ENCODE measurements at places on chromosomes 1 and 21.

GRCh38 chr1:102851616-102852015 lies 256.7 kb downstream of the COL11A1 start:
- DNase-seq: no peak

- DNase-seq: no peak
Observed at GRCh38 chr1:65176056-65176450, 28.1 kb downstream of the AK4 start.

DNA sequence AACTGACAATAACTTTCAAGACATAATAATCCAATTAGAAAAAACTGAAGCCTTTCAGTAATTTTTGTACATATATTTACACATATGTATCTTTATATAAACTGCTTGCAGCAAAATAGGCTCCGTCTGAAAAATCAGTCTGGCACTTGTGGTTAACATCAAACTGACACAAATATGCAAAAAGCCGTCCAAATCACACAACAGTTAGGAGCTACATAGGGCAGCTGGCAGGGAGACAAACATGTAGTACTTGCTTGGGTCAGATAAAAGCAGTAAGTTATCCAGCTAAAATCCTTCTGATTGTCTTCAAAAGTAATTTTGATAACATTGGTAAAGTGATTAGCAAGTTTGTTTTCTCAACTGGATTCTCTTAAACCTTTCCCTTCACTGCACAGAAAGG lies 14.7 kb upstream of the GUCA2A start:
- no peak for DNase-seq

- DNase-seq: no peak
Observed at GRCh38 chr21:37871121-37871862, 45.0 kb downstream of the KCNJ6 start.

DNA sequence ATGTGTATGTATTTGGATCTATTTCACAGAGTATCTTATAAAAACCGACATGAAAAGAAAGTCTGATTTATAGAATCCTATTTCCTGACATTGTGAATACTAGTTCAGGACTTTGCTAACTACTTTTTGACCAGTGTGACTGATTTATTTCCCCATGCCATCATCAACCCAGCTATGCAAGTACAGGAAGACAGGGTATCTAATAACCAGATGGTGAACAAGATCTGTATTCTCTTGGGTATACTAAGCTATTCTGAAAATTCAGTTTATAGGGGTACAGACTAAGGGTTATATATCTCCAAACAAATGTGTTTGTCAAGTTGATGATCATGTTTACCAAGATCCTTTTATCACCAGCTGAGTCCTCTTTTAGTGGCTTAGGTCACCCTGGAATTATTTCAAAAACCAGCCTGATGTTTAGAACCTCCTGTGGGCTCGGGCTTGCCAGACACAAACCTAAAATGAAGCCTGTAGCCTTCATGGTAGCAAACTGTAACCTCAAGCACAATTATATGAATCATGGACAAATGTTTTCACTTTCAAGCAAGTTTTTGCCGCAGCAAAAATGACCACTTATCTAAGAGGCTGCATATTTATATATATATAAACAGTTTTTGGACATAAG lies 185.1 kb downstream of the FGGY start:
- DNase-seq: no peak

DNA sequence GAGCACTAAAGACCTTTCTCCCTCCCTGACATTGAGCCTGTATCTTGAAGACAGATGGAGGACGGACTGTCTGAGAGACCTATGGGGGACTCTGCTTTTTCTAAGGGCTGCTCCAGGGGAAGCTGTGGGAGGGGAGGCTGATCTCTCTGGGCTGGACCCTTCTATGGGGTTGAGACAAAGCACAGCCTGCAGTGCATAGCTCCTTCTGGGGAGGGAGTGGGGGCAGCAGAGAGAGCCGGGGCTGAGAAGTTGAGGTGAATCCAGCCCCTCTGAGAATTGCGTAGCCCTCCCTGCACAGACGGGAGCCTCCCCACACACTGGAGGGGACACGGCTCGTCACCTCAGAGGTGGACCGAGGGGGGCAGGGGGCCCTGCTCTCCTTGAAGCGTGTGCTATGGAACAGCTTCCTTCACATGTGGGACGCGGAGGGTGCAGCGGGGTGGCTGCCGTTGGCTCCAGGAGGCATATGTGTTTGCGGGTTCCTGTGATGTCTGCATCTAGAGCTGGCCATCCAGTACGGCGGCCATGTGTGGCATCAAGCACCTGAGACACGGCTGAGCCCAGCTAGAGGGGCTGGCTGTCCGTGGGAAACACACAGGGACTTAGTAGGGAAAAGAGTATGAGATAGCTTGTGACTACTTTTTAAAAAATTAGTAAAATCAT lies 299.1 kb downstream of the CAMTA1 start:
- no peak for DNase-seq

DNA sequence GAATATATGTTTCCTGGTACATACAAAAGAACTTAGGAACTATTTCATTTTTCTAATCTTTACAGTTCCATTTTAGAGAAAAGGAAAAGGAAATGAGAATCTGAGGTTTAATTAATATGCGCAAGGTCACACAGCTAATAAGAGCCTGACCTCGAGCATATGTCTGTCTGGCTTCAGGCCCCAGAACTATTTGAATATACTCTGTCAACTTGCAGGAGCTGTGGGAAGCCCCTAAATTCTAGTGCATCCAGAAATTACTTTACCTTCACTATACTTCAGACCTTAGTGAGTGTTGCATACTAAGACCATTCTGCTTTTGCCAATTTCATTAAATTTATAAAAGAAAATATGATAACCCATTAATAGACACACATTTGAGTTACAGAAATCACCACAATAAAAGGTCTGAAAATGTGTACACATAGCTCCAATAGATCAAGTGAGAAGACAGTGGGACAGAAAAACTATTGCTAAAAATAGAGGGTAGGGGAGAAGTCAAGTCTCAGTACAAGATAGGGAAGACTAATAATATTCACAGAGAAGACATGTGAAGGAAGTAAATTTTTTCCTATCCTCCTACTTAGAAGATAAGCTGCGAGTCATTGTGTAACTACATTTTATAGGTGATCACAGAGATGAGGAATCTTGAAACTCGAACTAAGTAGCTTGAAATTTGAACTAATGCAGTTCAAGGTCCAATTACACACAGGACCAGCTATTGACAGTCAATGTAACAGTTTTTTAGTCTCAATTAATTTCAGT lies 3.8 kb downstream of the RGS13 start:
- DNase-seq: no peak

DNA sequence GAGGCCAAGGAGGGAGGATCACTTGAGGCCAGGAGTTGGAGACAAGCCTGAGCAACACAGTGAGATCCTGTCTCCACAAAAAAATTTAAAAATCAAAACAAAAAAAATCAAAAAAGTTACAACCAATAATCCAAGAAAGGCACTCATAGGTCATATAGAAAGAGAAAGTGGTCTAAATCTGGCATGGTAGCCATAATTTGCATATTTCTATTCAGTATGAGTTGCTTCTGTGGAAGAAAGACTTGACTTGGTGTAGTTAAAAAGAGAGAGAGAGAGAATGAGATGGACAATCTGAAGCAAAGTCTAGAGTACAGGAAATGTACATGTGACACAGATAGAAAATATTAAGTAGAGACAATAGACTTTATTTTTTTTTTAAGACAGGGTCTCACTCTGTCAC lies 22.5 kb downstream of the JMJD4 start:
- no peak for DNase-seq

GRCh38 chr1:43448955-43449707 lies 4.6 kb downstream of the HYI start:
- no peak for DNase-seq

DNA sequence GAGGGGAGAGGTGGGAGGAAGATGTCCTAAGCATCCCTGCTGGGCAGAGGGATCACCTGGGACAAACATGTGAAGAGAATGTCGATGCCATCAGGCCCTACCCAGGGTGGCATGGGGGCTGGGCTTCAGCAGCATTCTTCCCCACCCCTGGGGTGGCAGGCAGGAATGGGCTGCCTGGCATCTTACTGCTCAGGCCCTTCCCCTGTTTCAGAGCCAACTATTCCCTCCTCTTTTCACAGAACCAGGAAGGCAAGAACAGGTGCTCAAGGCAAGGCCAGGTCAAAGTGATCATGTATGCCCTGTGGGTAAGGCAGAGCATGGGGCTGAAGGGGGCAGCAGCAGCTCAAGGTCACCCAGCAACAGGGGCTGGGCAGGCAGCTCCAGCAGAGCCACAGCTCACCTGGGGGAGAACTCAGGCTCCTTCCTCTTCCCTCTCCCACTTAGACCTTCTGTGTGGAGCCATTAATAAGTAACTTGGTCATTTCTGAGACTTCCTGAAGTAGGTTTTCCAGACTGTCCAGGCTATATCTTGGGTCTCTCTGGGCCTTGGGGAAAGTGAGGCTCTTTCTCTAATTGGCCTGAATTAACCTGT lies 56.4 kb downstream of the ELK4 start:
- no peak for DNase-seq

DNA sequence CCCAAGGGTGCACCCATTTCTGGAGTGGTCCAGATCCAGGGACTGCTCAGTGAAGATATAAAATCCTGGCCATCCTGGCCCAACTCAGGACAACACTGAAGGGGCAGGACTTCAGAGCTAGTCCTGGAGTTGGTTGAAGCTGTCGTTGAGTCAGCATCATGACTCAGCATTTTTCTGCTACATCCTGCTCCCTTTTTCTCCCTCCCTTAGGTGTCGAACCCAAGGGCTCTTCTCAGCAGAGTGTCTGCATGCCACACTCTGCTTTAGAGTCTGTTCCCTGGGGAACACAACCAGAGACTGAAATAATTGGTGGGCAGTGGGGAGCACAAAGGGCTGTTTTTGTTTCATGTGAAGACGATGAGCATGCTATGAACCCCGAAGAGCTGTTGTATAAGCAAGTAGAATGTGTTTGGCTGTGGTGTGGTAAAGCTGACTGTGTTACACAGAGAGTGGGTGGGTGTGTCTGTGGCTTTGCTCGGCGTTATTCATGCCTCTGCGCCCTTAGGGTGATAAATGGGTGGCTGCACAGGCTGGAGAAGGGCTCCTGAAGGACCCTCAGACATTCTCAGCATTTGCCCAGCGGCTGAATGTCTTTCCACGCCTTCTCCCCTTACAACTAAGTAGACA lies 167.2 kb downstream of the CYYR1 start:
- no peak for DNase-seq

DNA sequence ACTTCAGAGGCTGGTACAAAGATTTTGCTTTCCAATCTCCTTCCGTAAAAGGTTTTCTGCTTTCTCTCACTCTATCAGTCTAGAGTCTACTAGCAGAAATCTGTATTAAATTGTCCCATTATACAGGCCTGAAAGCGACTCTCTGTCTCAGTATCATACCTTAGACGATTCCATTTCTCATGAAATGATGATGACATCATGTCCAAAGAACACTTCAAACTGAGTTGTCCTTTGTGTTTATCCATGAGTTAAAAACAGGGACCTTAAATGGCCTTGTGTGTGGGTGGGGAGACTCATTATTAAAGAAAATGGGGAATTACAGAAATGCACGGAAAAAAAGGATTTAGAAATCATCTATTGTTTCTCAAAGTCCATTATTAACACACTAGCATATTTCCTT lies 21.0 kb upstream of the SLC44A3 start:
- DNase-seq: no peak

DNA sequence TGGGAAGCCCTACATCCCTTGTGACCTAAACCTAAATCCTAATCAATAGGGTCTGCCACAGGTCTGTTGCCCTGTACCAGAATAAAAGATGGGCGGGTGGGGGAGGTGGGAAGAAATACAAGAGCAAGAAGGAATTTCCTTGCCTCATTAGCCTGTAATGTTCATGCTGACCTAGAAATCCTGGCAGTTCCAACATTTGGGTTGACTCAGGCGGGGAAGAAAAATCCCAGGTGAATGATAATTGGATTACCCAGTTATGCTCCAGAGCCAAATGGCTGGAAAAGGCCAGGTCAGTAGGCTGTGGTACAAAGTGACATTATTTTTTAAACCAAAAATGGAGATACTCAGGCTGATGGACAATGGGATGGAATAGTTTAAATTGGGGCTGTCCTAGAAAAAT lies 27.3 kb upstream of the A3GALT2 start:
- DNase-seq: no peak

- DNase-seq: peak; percentile 19
Observed at GRCh38 chr1:32651461-32652073, 559 bp downstream of the RBBP4 start.

DNA sequence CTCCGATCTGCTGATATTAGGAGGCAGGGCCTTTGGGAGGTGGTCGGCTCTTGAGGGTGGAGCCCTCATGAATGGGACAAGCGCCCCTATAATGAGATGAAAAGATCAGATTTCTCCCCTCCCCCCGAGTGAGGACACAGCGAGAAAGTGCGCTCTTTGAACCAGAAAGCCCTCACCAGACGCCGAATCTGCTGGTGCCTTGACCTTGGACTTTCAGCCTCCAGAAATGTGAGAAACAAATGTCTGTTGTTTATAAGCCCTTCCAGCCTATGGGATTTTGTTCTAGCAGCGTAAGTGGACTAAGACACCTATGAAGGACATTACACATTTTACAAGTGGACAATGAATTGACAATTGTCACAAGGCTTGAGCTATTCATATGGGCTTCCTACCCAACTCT lies 80.2 kb downstream of the RIPK4 start:
- no peak for DNase-seq

GRCh38 chr1:17683598-17683997 lies 71.5 kb upstream of the ACTL8 start:
- no peak for DNase-seq

- DNase-seq: no peak
Observed at GRCh38 chr1:170670802-170671628, 7.1 kb downstream of the PRRX1 start.

DNA sequence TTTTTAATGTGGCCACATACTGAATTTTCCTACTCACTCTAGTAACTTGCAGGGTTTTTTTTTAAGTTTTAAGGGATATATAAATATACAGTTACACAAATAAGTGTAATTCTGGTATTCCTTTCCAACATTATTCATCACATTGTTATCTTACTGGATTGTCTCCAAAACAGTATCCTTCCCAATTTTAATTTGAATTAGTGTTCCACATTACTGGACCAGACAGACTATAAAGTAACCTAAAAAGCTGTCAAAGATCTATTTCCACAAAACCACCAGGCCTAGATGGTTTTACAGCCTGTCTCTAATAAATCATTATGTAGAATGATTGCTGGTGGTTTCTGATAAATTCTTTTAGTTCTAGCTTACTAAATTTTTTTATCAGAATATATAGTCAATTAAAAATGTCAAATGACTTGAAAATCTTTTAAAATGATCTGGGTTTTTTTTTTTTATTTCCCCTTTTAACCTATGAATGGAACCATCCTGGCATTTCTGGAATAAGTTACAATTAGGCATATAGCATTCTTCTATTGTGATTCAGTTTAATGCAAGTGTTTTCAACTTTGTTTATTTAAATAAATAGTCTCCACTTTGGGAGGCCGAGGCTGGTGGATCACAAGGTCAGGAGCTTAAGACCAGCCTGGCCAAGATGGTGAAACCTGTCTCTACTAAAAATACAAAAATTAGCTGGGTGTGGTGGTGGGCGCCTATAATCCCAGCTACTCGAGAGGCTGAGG lies 59.3 kb downstream of the PACC1 start:
- DNase-seq: no peak

- no peak for DNase-seq
Observed at GRCh38 chr1:60008500-60008899, 65.1 kb downstream of the C1orf87 start.

GRCh38 chr1:3521426-3521825 lies 67.0 kb downstream of the ARHGEF16 start:
- no peak for DNase-seq
